ENCODE measurements at places on chromosomes 12 and 14.

- DNase-seq = no peak
These were observed 398.3 kb downstream of the RAD51B start for GRCh38 chr14:68217791-68218340.

DNA sequence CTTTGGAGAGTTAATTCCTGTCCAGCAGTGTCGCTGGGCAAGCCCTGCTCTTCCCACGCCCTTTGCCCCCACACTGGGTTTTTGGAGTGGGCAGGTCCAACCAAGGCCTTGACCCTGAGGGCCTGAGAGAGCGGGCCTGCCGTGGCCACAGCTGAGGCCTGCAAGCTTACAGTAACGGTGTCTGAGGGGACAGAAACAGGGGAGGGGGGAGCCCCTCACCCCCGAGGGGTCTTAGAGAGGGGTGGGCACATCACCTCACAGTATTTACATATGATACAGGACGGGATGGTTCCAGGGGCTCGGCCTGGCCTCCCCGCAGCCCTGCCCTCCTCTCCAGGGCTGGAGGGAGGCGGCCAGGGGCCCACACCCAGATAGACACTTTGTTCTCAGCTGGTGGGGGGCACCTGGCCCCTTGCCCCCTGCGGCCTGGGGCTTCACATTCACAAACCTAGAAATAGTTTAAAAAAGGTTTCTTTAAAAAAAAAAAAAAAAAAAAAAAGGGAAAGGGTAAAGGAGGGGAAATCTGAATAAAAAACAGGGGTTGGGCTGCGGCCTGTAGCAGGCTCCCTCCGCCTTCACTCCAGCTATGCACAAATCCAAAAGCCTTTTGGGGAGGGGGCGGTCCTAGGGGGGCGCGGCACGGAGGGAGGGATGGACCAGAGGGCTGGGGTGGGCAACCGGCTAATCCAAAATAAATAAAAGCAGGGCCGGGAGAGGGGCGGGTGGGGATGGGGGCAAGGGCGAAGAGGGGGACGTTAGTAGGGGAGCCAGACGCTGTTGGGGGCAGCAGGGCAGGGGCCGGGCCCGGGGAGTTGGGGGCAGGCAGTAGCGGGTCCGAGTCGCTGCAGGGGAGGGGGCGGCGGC, 14.8 kb upstream of the PLA2G1B start:
- DNase-seq = no peak

DNA sequence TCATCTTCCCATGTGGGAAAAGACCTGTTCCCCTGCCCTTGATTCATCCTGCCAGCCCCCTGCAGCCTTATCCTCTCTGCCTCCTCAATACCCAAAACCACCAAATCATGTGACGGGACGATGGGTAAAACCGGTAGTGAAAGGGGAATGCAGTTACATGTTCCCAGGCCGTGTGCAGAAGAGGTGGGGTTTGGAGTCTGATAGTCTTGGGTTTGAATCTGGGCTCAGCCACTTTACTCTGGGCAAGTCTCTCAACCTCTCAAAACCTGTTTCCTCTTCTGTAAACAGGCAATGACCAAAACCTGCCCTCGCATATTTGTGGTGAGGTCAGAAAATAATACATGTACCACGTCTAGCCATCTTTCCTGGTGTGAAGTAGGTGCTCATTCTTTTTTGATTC, 123.0 kb downstream of the PLXNC1 start:
- DNase-seq = no peak

DNA sequence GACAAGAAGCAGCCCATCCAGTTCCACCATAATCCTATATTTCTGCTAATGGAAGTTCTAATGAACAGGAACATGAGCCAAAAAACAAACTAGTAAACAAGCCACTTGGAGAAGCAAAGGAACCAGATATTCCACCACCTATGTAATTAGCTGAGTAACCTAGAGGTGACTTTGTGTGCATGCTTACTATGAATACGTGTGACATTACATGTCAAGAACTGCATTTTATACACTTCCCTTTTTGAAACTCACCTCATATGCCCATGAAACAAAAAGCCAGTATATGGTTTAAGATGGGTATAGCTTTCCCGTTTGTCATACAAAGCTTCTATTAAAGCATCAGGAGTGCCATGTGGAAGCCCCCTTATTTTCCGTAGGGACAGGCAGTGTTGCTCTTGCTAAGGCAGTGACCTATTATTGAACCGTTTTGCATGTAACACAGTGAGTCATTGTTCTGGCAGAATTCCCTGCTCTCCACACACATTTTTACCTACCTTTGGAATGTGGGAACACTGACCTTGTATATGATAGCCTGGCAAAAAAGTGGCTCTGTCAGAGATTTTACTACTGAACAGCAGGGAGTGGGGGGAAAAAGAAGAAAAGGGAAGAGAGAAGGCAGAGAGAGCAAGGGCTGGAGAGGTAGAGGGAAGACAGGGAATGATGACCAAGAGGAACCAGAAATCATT, 34.8 kb upstream of the FRMD6 start:
- no peak for DNase-seq

DNA sequence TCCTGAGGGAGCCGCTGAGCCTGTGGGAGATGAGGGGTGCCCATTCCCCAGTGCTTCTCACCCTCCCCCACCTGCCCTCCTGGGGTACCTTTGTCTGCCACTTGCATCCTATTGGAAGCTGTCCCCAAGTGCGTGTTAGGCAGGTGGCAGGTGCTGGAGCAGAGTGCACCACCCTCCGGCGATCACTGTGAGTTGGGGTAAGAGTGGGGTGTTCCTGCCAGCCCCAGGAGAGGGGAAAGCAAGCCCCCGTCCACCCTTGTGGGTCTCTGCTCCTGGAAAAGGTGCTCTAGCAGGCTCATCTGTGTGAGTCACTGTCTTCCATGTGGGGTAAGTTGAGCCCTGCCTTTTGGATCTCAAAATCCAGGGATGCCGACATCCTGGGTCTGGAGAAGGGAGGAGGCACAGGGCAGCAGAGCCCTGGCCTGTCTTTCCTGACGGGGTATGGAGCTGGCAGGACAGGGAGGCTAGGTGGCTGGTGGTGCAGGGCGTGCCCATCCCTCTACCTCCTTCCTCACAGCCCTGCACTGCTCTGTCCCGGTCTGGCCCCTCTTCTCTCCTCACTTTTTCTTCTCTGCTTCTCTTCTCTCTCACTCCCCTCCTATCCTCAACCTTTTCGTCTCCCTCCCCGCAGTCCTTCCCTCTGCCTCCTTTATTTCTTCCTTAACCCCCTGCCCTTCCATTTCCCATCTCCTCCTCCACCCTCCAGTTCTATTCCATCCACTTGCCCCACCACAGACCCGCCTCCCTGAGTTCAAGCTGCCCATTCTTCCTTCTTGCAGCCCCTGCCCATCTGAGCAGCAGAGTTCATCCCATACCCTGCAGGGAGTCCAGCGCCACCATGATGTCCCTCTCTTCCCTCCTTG, 20.1 kb upstream of the KRT7 start:
- no peak for DNase-seq

DNA sequence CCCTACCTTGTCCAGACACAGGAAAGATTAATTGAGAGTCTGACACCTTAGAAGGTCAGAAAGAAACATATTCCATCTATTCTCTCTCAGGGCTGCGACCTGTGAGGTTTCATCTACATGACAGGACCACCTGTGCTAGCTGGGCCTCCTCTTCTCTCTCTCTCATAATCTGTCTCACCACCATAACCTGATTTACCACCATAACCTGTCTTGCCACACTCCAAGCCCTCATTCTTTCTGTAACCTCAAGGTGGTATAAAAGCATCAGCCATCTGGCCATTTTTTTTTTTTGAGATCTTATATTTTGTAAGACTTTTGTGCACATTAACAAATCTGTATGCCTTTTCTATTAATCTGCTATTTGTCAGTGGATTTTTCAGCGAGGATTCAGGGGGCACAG, 75.5 kb downstream of the ACADS start:
- DNase-seq = no peak

- no peak for DNase-seq
These were observed 39.3 kb upstream of the FRMD6 start for GRCh38 chr14:51612449-51612848.

DNA sequence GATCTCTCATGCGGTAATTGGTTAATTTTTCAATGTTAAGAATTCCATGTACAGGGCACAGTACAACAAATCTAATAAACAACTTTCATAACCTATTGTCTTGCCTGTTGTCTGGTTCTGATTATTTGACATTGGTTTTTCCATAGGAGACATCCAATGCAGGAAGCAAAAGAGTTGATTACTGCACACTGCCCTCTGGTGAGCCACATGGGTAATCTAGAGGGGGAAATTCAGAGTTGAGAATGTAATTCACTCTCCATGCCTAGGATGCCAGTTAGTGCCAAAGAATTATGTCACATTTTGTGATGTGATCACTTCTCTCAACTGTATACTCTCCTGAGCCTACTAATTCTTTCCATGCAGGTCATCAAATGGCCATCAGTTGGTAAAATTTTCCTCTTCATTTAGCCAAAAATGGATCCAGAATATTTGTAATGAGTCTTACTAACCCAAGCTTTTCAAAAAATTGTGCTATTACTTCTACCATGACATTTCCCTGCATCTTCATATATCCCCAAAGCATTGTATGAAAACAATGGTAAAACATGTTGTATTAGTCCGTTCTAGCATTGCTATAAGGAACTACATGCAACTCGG, 17.7 kb upstream of the CCDC91 start:
- DNase-seq = no peak

- DNase-seq = no peak
These were observed 1663.6 kb upstream of the SEL1L start for GRCh38 chr14:83197271-83197670.

DNA sequence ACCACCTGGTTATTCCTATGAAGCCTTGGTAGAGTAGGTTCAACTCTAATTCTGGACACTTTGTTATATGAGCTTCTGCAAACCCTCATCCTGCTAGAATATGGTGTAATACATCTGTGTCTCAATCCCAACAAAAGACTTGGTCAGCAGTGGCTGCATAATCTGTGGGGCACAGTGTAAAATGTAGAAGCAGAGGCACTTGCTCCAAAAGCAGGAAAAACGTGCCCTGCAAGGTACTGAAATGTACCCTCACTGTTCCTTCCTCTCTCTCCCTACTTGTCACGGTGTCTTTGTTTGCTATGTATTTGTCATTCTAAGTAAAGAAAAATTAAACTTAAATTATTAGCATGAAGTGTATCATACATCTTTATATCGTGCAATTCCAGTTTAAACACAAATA, 267.9 kb downstream of the BCL11B start:
- no peak for DNase-seq

DNA sequence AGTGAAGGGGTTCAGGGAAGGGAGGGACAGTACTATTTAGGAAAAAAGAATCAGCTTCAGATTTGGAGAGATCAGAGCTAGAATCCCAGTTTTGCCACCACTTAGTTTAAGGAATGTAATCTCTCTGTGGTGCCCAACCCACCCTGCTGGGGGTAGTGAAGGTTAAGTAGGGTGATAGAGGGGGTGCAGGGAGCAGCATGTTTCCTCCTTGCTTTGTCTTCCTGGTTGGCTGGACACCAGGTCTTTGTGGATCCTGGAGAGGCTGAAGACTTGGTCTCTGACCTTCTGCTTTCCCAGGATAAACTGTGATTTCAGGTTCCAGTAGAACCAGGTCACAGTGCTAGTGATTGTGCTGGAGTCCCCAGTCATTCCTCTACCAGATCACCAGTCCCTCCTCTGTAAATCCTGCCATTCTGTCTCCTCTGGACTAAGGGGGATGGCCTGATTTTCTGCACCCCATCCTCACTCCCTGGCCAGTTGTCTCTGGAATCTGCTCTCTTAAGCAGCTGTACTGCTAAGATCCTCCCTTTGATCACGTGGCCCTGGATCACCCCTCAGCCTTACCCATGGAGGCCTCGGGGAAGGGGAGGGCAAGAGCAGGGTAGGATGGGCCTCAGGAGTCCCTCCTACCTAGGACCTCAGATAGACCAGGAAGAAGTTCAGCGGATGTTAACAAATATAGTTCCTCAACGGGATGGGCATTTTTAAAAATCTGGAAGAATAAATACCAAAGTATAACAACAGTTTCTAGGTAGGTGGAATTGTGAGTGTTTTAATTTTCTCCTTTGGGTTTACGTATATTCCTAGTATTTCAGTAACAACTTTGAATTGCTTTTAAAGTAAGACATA, 3.1 kb downstream of the MAP3K12 start:
- no peak for DNase-seq

DNA sequence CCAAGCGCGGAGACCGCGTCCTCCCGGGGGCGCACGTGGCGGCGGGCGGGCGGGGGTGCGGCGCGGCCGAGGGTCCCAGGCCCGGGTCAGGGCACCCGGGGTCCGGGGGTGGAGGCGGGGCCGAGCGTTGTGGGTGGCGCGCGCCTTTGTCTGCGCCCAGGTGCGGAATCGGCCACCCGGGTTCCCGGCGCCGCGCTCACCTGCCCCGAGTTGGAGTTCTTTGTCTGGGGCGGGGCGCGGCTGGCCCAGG, 50.1 kb downstream of the LRCOL1 start:
- no peak for DNase-seq

DNA sequence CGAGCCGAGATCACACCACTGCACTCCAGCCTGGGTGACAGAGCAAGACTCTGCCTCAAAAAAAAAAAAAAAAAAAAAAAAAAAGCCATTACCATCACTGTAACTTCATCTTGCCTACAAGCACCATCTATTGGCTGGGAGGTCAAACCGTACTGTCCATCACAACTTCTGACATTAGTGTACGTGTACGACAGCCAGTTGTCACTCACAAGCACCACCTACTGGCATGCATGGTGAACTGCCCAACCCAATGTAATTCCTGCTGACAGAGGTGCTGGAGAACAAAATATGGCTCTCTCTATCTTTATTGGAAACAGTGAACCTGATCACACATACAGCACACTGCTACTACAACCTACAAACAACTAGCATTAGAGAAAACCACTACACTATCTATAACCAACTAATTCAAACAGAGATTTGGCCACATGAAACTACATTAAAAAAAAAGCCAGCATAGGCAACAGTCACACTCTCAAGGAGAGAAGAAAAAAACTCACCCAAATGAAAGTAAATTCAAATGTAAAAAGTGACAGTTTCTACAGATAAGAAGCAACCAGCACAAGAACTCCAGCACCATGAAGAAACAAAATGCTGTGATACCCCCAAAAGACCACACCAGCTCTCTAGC, 82.3 kb downstream of the PUS7L start:
- DNase-seq = no peak

GRCh38 chr12:125586441-125586840, 521.2 kb downstream of the AACS start:
- no peak for DNase-seq

GRCh38 chr14:80206351-80207080, 4.8 kb downstream of the DIO2 start:
- no peak for DNase-seq

GRCh38 chr14:81449114-81449513, 49.0 kb upstream of the STON2 start:
- no peak for DNase-seq

Data from stimulated activated CD8-positive, alpha-beta memory T cell treated with anti-CD3 and anti-CD28 coated beads, Interleukin-15, amount 100 ng/mL, for 4 hours (primary cell).